ENCODE measurements at places on chromosomes 12 and 14. TPM values are rescaled to one million over a fixed set of nuclear protein-coding genes. Genes with fewer than 3 reads are reported as not detected.

GRCh38 chr14:35286003-35286600 lies 6.1 kb upstream of the PSMA6 start:
- H3K4me3 ChIP-seq: no peak overlapping the region
- H3K27ac ChIP-seq: peak overlapping the region; percentile 66
- H3K27me3 ChIP-seq: no peaks in the 10 kb centered on the region
- H3K4me1 ChIP-seq: peaks cover 11% of the 10 kb centered on the region

DNA sequence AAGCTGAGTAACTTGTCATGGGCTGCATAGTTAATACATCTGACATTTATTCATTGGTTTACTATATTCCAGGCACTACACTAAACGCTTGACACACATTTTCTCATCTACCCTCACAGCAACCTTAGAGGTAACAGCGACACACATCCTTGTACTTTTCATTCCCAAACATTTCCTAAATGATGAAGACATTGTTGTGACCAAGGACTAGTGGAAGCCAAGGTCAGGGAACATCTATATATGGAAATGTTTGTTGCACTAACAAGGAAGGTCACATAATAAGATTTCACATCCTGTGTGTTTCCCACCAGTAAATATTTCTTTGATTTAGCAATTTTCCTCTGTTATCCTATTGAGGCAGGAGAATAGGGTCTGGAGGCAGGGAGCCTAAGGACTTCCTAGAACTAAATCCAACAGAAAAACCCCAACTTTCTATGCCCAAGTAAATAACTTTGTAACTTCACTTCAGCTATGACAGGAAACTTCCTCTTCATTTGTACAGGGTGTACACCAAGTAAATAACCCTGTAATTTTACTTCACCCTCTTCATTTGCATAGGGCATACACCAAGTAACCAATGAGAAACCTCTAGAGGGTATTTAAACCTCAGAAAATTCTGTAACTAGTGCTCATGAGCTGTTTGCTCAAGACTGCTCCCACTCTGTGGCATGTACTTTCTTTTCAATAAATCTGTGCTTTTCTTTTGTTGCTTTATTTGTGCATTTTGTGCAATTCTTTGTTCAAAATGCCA lies 48.4 kb downstream of the ZNF641 start:
- H3K36me3 ChIP-seq: no peaks in the 10 kb centered on the region
- DNase-seq: no peak
- H3K27ac ChIP-seq: no peak overlapping the region
- no peaks in the 10 kb centered on the region for H3K4me1 ChIP-seq
- no peak overlapping the region for H3K4me3 ChIP-seq

- no peaks in the 10 kb centered on the region for H3K27me3 ChIP-seq
- no peaks in the 10 kb centered on the region for H3K4me1 ChIP-seq
- H3K36me3 ChIP-seq: no peaks in the 10 kb centered on the region
- DNase-seq: no peak
These were observed 326.5 kb upstream of the TBX3 start for GRCh38 chr12:115010324-115010995.

- no peaks in the 10 kb centered on the region for H3K36me3 ChIP-seq
- no peaks in the 10 kb centered on the region for H3K27me3 ChIP-seq
- H3K27ac ChIP-seq: no peak overlapping the region
- no peak overlapping the region for H3K4me3 ChIP-seq
- no peak for DNase-seq
These were observed 119.5 kb downstream of the ANO4 start for GRCh38 chr12:100913872-100914592.

GRCh38 chr12:124852911-124853427 lies 10.7 kb downstream of the SCARB1 start:
- no peak for DNase-seq
- no peaks in the 10 kb centered on the region for H3K4me1 ChIP-seq
- no peak overlapping the region for H3K4me3 ChIP-seq
- H3K27ac ChIP-seq: no peak overlapping the region

The IKZF4 gene
- 6.1 TPM for total RNA-seq

The ATP2A2 gene
- 87.8 TPM for total RNA-seq

The KCNK13 gene
- total RNA-seq: not detected
